ENCODE measurements at places on chromosomes 1 and 21.

DNA sequence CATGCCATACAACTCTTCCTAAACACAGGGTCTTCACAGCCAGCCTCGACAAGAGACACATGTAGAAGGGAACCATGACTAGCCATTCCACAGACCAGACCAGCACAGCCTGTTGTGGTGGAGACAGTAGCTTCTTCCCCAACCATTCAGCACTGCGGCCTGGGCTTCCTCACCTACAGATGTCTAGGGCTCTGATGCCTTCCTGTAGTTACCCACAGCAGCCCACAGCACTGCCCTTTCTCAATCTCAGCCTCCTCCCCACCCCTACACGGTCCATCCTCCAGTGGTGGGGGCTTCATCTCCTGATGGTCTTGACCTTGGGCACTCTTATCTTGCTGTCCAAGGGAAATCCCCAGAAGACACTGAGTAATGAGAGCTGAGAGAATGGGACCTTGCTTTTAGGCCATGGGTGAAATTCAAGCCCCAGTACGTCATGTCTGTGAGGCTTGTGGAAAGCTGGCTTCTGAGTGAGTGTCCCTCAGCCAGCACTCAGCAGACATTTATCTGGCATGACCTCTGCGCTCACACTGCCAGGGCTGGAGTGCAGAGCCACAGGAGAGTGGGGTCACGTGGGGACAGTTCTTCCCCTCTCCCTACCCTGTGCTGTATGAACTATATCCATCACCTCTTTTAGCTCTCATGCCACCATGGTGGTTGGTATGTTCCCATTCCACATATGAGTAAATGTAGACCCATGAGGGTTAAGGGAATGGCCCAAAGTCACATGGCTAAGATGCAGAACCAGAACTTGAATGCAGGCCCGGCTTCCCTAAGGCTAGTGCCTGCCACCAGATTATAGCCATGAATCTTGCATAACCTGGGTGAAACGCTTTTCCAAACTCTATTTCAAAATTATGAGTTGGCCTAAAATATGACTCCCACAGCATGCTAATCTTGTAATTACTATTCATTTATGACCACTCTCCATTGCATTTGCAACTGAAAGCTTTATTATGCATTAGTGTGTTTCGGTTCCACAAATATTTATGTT, 104.7 kb downstream of the HIVEP3 start:
- no peak for DNase-seq

DNA sequence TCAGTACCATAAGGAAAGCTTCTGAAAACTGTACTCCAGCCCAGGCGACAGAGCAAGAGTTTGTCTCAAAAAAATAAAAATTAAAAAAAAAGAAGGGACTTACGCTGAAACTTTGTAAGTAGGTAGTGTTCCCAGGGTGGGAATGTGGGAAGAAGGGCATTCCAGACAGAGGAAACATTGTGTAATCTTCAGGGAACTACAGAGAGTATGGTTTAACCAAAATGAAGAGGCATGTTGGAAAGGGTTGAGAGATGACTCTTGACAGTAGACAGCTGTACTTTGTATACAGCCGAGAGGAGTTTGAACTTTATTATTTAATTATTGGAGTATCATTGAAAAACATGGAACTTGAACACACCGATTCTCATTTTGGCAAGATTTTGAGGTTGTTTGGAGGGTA, 43.0 kb downstream of the PPP2R5A start:
- DNase-seq, result no peak

- no peak for DNase-seq
Measured at GRCh38 chr1:207649210-207649753, 4.3 kb downstream of the CR1L start.

- peak; percentile 65 for DNase-seq
Measured at GRCh38 chr21:45277101-45278045, 10.3 kb downstream of the POFUT2 start.

DNA sequence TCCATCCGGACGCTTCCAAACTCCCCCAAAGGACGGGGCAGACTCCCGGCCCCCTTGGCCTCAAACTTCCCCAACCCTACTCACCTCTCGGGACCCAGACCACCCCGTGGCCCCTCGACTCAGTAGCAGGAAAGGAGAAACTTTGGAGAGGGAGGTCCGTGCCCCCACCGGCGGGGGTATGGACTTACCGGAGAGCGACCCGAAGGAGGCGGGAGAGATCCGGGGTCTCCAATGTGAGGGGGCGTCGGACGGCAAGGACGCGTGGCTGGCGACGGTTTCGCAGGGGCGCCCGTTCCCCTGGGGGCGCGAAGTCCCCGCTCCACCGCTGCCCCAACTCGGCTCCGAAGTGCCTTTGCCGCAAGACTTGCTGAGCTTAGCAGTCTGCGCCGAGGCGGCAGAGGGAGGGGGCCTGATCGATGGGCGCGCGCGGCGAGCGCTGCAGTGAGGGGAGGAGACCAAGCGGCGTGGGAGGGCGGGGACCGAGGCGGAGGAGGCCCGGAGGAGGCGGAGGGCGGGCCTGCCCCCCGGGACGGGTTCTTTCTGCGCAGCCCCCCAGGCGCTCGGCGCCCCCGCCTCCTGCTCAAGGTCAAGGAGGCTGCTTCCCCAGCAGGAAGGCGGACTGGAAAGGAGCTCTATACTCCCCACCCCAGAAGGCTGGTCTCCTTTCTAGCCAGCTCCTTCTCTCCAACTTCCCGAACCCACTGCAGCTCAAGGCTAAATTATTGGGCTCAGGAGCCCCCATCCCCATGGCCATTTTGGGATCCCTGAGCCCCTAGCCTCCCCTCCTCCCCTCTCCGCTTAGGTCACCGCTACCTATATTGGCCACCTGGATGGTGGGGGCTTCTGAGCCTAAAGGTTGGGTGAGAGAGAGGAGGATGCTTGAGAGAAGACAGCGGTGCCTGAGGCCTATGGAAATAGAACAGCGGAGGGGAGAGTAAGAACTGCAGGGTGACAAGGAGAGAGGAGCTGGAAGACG, at the start of gene SYT2:
Gene SYT2, minus strand, starts transcription at position 385 of the 976 bp plus-strand sequence. CDS start 104,682 bp downstream, outside the sequence.
- DNase-seq, result peak; percentile 80

GRCh38 chr21:38669186-38669585, 136.5 kb upstream of the ETS2 start:
- DNase-seq, result no peak
